AG09319 (cell line): ENCODE measurements at places on chromosomes 4 and X.

DNA sequence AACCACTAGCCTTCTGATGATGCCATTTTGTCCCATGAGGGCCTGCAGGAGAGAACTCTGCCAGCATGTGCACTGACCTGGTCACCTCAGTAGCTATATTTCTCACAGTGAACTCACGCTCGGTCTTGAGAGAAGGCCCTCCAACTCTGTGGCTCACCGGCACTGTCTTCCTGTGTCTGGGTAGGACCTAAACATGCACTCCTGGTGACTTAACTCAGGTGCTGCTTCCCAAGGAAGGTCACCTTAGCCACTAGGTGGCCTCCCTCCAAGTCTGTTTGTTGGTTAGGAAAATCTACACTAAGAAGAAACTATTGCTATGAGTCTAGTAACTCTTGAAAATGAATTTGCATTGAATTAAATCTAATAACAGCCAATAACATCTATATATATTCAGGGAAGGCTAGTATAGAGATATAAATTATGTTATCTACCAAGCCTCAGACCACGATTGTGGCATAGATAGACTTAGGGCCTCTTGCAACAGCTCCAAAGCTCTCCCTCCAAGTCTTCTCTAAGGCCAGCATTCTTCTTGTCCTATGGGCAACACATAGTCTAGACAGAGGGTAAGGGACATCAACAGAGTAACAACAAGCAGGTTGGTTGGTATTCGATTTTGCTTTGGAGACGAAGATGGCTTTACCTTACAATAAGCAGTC is 24.7 kb downstream of the TLR10 start:
- DNase-seq = no peak

GRCh38 chrX:133574716-133575115 is 159.4 kb upstream of the GPC4 start:
- DNase-seq = no peak

- DNase-seq = no peak
Measured at GRCh38 chrX:123803331-123803983, 56.4 kb upstream of the XIAP start.

DNA sequence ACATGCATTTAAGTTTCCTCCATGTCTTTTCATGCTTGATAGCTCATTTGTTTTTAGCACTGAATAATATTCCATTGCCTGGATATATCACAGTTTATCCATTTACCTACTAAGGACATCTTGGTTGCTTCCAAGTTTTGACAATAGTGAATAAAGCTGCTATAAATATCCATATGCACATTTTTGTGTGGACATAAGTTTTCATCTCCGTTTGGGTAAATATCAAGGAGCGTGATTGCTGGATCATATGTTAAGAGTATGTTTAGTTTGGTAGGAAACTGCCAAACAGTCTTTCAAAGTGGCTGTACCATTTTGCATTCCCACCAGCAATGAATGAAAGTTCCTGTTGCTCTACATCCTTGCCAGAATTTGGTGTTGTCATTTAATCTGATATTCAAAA is 172.5 kb downstream of the DHX15 start:
- no peak for DNase-seq

- DNase-seq = no peak
Measured at GRCh38 chrX:30865612-30866011, 23.4 kb downstream of the TAB3 start.

DNA sequence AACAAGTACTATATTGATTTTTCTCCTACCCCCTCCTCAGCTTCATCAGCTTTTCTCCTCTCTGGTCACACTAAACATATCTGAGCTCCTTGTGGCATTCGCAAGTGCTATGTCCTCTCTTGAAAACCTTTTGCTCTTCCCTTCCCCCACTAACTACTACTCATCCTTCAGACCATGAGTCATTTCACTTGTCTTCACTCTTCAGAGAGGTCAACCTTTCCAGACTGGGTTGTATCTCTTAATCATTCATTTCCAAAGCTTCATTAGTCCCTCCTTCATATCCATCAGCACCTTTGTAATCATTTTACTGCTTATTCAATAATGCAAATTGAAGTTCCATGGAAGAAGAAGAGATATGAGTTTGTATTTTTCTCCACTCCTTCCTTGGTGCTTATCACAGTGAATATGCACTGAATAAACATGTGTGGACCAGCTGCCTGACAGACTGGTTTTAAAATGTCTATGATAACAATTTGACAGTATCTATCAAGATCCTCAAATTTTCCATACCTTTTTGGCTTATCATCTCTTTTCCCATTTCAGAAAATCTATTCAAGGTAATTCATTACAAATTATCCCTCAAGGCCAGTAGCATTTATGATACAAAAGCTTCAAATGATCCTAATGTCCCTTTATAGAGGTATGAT is 28.4 kb downstream of the DDX60L start:
- DNase-seq = no peak

GRCh38 chr4:160235285-160235684 is 1132.4 kb downstream of the RAPGEF2 start:
- no peak for DNase-seq

- DNase-seq = no peak
Measured at GRCh38 chr4:188377816-188378215, 238.6 kb downstream of the TRIML1 start.

DNA sequence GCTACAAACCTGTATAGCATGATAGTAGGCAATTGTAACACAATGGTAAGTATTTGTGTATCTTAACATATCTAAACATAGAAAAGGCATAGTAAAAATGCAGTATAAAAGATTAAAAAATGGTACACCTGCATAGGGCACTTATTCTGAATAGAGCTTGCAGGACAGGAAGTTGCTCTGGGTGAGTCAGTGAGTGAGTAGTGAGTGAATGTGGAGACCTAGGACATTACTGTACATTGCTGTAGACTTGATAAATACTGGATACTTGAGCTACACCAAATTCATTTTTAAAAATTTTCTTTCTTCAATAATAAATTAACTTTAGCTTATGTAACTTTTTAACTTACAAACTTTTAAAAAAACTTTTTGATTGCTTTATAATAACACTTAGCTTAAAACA is 68.2 kb upstream of the MAML3 start:
- no peak for DNase-seq

DNA sequence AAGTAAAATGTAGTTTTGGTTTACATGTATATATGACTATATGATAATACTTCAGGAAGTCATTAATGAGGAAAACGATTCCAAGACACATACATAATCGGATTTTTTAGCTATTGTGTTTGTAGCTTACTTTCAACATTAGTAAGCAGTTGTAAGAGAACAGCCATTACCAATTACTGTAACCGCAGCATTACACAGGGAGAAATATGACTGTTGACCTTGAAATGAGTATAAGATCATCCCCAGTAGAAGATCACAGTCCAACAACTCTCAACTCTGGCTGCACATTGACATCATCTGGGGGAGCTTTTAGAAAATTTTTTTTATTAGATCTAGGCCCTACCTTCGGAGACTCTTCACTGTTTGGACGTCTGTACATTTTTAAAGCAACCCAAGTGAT is 762.0 kb upstream of the MAGEB2 start:
- DNase-seq = no peak

DNA sequence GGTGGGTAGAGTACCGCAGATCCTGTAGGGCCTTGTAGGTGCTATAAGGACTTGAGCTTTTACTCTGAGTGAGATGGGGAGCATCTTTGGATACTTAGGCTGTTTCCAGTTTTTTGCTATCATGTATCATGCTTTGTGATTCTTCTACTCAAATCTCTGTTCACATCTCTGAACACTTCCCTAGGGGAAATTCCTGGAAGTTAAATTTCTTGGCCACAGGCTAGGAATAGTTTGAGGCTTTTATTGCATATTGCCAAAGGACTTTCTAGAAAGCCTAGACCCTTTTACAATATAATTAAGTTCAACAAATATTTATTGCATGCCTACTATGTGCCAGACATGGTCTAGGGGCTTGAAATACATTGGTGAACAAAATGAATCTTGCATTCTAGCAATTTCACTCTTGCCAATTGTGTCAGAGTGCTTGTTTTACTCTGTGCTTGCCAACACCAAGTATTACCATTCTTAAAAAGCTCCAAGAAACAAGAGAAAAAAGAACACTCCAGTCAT is 4.1 kb upstream of the PGRMC1 start:
- DNase-seq = no peak

DNA sequence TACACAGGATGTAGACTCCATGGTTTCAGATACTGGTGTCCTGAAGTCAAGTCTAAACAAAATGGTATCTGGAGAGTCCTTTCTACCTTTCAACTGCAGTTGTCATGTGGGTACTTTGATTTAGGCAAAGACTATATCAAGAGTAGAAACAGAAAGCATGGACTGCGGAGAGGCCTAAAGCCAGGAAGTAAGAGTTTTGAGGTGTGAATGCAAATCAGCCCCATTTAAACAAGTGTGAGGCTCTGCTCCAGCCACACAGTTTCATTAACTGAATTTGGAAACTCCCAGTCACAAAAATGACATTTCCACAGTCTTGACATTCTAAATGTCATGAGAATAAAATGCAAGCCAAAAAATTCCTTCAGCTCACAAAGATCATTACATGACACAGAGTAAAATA is 87.2 kb upstream of the MCF2 start:
- DNase-seq = no peak

DNA sequence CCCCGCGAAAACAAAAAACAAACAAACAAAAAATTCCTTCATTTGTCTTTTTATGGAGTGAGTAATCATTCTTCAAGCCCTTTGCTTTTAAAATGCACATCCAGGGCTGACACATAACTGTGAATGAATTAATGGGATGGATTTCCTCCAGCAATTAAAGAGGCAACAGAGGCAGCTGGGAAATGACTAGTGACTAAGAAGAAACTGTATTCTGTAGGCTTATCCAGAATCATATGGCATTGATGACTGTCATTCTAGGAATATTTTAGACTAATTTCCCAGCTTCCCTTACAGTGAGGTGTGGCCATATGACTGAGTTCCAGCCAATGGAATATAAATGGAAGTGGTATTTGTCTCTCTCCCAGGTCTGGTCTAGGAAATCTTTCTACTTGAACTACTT is 46.8 kb upstream of the PDE5A start:
- no peak for DNase-seq

DNA sequence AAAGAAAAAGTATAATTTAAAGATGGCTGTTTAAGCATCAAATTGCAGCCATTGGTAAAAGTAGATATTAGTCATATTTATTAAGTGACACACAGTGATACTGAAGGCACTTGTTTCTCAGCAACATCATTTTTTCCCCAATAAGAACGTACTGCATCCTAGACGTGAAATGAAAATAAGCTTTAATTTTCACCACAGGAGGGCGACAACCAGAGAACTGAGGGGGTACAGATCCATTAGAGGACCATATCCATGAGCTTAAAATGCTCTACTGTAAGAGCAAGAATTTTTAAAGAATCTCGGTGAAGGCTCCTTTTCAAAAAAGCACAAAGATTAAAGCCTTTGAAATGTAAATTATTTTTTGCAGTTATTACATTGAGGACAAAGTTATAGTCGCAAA is 33.4 kb downstream of the FRG1 start:
- DNase-seq = no peak

GRCh38 chrX:68087526-68087925 is 345.8 kb downstream of the OPHN1 start:
- DNase-seq = no peak

DNA sequence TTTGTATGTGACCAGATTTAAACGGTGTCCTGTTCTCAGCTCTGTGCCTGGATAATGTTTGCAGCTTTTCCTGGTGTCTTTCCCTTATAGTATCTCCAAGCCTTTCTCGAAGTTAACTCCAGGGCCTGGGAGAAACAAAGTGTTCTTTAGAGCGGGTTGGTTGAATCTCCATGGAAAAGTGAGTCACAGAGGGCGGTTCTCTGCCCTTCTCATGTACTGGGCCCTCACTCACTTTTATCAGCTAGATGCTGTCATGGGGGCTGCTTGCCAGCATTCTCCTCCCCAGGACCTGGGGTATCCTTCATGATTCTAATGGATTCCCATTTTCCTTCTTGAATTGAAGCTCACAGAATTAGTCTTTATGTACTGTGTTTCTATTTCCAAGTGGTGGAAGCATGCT is 46.1 kb upstream of the MAGEC2 start:
- DNase-seq = no peak

- no peak for DNase-seq
Measured at GRCh38 chrX:14232688-14233087, 203.0 kb upstream of the GEMIN8 start.

DNA sequence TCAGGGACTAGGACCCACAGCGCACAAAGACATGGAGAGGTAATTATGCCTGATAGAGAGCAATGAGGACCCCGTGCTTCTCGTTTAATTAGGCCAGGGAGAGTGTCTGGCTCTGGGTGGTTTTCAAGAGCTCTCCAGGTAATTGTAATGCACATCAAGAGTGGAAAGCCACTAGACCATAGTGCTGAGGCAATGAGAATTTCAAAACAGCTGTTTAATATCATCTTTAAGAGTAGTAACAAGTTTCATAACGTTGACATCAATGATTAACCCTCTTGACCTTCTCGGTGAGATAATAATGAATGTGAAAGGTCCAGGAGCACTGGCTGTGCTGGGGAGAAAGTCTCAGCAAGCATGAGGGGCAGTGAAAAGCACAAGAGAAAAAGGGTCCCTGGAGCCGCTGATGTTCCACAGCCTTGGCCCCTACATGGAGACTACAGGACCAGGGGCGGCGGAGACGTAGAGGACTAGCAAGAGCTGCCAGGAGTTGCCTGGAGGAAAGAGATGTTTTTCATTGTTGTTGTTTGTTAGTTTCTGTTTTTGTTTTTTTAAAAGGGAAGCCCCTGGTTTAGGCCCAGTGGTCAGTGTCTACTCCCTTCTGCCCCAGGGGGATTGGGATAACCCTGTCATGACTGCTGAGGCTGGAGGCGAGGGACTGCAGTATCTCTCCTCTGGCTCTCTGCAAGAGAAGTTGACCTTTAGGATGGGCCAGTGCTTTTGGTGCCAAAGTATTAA is 14.8 kb upstream of the CXCR3 start:
- no peak for DNase-seq

- DNase-seq = no peak
Measured at GRCh38 chr4:24202579-24202978, 312.7 kb upstream of the PPARGC1A start.

GRCh38 chr4:125420526-125420925 is 105.8 kb downstream of the FAT4 start:
- no peak for DNase-seq

GRCh38 chrX:76029385-76029784 is 143.5 kb upstream of the PBDC1 start:
- no peak for DNase-seq

DNA sequence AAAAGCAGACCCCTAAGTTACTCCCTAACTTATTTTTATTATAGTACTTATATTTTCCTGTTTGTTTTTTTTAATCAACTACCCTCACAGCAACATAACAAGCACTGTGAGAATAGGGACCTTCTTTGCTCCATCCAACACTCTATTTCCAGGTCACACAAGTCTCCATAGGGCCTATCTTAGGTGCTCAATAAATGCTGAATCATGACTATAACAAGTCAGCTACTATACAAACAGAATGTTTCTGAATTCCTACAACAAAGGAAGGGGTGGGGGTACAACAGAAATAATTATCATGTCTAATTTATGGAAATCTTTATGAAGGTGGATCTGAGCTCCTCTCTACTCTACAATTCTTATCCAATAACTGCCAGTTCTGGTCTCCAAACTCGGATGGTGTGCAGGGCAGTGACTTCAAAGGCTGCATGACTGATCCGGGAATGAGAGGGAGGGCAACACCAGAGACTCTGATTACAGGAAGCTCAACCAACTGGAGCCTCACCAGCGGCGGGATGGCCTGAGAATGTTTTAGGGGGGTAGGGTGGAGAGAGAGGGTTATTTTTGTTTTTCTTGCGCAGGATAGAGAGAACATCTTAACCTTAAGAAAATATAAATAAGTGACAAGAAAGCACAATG is 71.1 kb downstream of the HADH start:
- DNase-seq = no peak

GRCh38 chr4:157023941-157024340 is 52.0 kb upstream of the GLRB start:
- no peak for DNase-seq
